ENCODE measurements at places on chromosomes 3 and 15.
A peak's percentile ranks its signal among the peaks of the same experiment; 100 is the strongest.

DNA sequence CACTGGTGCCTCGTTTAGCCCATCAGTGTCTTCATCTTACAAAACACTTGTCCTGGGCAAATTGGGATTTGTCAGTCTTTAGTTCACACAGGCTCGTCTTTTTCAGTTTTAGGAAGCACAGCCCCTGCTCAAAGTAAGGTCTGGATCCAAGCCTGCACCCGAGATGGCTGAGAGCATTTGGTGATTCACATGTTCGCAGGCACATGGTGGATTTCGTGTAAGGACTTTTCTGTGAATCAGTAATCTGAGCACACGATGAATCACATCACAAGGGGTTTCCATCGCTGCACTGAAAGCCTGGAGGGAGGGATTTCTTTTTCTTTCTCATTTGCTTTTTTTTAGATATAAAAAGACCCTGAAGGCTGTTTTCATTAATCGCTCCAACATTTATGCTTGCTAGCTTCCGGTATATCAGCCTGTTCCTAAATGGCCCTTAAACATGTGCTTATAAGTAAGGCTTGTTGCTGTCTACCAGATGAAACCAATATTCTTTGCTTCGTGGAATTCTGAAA is 435.6 kb upstream of the ATP10A start:
- no peak for DNase-seq

- DNase-seq = no peak
Measured at GRCh38 chr3:127534161-127534451, 56.4 kb downstream of the TPRA1 start.

GRCh38 chr3:133230195-133230594 is 169.7 kb upstream of the BFSP2 start:
- no peak for DNase-seq

GRCh38 chr3:30462721-30463470 is 143.5 kb upstream of the TGFBR2 start:
- no peak for DNase-seq

GRCh38 chr3:180040966-180041365 is 4.2 kb upstream of the PEX5L start:
- DNase-seq = no peak

DNA sequence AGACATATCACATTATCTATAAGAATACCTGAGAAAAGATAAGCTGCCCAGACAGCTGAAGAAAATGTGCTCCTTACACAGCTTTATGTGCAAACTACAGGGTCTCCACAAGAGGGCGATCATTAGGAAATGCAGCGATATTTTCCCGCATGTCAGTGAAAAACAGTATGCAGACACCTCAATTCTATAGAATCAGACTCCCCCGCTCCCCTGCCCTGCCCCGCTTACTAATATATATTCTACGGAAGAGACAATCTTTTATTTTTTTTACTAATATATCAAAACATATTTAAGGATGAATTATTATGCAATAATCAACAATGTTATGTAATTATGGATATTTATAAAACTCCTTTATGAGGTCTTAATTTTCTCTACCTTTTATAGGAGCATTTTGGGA is 681.3 kb downstream of the ROBO1 start:
- DNase-seq = peak; percentile 59

- no peak for DNase-seq
Measured at GRCh38 chr15:66756295-66756694, 54.3 kb downstream of the SMAD6 start.

DNA sequence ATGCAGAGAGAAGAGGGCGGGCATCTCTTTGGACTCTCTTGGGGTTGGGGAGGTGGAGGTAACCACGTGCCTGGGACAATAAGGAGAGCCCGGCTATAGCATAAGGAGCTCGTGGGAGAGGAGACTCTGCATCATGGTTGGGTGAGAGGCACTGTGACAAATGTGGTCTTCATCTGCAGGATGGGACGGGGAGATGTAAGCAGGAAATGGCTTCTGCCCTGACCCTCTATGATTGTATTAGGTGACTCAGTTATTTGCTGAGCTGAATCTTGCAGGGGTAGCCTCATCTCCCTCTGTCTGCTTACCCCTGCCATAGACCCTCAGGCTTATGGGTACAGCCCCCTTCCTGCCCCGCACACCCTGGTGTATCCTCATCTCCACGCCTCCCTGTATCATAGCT is 48.7 kb downstream of the CORO2B start:
- DNase-seq = no peak

- no peak for DNase-seq
Measured at GRCh38 chr3:193963808-193964516, 172.0 kb upstream of the HES1 start.

DNA sequence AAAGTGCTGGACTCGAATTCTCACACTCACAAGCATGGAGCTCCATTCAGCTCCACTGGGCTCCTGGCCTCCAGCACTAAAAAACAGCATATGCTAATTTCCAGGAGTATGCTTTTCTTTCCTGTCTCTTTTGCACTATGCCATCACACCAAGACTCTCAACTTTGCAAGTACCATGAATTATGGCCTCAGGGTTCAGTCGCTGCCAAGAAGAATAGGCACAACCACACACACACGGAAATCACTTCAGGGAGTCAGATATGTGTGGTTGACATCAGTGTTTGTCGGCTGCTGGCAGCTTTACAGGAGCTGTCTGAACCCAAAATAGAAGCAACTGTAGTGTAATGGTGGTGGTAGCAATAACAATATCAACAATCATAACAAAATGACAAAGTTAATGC is 305.0 kb upstream of the SLCO3A1 start:
- no peak for DNase-seq

DNA sequence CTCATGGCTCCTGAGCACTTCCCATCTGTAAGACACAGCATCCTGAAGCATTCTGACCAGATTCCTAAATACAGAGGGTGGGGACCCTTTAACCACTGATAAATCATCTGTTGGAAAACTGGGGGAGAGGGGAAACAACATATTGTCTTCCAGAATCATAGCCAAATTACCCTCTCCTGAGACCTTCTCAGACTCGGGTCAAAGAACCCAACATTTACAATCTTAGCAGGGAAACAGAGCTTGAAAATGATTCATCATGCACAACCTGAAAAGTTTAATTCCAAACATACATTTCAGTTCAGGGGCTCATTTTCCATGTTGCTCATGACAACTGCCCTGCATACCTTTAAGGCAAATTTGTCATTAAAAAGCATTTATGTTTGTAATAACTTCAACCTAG is 48.5 kb upstream of the TSPAN3 start:
- no peak for DNase-seq

DNA sequence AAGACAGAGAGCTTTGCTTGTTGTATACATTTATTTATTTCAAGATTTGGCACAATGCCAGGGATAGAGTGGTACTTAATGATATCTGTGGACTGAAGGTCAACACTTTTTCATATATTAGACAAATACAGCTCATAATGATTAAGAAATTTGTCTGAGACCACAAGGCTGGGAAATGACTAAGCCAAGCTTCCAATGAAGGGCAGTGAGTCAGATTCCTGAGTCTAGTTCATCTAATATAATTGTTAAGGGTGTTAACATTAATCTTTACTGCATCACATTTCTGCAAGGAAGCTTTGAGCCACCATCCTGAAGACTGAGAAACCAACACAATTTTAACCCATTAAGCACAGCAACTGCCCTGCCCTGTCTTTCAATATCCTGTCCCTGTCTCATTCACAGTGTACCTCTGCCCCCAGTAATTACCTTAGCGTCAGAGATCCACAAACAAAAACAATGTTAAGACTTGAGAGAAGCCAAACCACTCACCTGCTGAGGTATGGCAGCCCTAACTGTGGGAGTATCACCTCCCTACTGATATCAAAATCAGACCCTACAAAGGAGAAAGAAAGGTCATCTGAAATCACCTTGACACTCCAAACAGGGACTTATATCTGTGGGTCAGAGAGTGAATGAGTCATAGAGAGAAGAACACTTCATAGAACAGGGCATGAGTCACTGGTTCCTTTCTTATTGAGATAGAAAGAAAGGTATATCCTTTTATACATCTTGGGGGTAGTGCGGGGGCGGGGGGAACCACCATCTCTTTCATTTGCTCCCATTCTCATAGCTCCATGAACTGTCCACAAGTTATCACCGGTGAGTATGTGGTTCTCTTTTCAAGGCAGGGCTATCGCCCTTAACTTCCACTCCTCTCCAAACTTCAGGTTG is 74.7 kb downstream of the MAGI1 start:
- no peak for DNase-seq

- peak; percentile 57 for DNase-seq
Measured at GRCh38 chr15:89740137-89740536, 10.9 kb downstream of the MESP1 start.

DNA sequence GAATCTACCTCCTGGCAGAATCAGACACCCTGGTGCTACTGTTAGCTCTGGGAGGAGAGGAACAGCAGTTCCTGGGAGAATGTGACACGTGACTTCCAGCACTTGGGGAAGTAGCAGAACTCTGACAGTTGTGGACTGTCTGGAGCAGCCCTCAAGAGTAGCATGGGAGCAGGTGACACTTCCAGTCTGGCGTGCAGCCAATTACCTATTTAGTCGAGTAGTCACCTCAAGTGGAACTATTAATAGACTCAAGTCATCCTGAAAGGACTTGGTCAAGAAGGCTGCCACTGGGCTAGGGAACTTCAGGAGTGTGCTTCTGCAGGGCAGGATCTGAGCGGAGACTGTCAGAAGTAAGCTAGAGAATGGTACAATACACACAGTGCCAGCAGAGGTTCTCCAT is 62.3 kb downstream of the MTHFS start:
- no peak for DNase-seq

DNA sequence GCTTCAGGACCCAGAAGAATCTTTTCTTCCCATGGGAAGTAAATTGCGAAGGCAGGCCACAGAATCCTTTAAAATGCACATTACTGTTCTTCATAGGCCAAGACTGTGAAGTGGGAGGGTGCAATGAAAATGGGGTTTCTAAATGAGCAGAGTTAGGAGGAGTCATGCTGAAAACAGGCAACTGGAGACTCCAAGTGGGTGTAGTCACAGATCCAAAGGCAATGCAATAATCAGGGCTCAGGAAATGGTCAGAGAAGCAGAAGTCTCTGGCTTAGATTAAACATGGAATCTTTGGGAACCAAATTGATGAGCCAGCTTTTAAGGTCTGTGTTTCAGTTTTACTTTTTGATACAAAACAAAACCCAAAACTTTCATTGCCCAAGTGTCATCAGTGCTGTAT is 37.6 kb downstream of the HHLA2 start:
- no peak for DNase-seq

- DNase-seq = no peak
Measured at GRCh38 chr3:9066141-9066540, 102.9 kb upstream of the RAD18 start.

DNA sequence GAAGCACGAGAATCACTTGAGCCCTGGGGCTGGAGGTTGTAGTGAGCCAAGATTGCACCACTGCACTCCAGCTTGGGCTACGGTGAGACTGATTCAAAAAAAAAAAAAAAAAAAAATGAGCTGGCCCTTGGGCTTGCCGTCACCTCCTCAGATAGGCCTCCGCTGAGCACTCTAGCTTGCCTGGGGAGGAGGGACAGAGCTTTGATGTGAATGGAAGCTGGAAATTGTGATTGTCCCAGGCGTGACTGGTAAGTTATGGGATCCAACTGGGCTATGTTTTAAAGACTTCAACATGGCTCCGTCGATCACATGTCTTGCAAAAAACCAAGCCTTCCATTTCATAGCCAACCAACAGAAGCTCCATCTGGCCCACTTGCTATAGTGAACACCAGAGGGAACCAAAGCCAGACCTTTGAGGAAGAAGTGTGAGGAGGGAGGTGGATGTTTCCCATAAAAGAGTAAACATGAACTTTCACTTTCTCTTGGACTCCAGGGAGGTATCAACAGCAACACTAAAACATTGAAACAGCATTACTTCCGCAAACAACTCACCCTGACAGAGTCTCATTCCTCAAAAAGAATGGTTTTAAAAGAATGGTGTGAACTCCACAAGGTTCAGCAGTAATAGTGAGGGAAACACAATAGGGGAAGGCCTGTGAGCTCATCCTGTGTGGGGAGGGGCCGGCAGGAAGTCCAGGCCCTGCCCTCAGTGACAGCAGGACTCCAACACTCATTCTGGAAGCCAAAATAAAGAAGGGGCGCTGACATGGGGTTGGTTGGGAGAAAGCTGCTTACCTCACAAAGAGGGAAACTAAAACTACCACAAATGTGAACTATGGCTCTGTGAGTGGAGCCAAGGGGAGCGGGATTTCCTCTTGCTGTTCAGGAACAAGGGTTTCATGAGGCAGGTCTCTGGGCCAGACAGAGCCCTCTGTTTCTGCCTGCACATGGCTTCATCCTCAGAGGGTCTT is 59.2 kb upstream of the IL12A start:
- DNase-seq = peak; percentile 95

GRCh38 chr15:74209997-74210671 is 7.5 kb upstream of the STRA6 start:
- DNase-seq = no peak

GRCh38 chr3:152902141-152902669 is 67.3 kb downstream of the P2RY1 start:
- DNase-seq = peak; percentile 37

GRCh38 chr15:89126009-89126408 is 37.8 kb downstream of the ABHD2 start:
- no peak for DNase-seq

- no peak for DNase-seq
Measured at GRCh38 chr3:31051226-31051625, 156.8 kb upstream of the GADL1 start.

Measured in AML-193 (cell line).